Cortex of kidney (tissue), 1 donor: ENCODE measurements at places on chromosomes 16 and 17.

- DNase-seq: no peak
Observed at GRCh38 chr17:55264278-55264644, 499 bp upstream of the HLF start.

GRCh38 chr17:58060596-58061191, 22.5 kb upstream of the DYNLL2 start:
- DNase-seq: no peak

DNA sequence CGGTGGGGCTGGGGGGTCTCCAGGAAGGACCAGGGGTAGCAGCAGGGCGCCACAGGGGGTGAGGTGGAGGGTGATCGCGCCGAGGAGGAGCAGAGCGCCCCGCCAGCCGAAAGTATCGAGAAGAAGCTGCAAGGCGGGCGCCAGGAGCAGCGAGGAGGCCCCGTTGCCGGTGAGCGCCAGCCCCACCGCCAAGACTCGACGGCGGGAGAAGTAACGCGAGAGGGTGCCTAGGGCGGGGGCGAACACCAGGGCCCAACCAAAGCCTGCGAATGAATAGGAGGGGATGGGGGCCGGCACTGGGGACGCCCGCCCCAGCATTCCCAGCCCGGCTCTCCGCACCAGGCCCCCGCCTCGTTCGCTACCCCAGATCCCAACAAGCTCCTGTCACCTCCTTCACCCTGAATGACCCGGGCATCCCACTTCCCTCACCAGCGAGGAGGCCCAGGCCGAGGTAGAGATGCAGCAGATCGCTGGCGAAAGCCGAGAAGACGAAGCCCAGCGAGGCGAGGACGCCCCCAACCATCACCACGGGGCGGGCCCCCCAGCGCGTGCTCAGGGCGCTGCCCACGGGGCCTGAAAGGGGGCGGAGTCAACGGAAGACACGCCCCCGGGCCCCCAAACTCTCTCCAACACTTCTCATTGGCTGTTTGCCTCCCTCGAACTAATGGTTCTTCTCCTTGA, 1.3 kb downstream of the SLC16A11 start:
- no peak for DNase-seq

DNA sequence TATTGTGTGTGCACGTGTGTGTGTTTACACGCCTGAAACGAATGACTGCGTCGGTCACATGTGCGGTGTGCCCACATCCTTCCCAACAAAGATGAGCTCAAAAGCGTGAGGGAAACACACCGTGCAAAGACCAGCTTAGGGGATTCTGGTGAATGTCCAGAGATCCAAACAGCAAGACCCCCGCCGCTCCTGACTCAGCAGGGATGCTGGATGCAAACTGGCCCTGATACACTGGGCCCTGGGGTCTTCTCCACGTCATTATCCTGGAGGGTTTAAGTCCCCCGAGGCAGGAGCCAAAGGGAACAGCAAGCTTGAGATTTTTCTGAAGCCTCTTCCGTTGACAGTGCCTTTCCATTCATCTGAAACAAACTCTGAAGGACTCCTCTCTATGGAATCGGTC, 59.2 kb downstream of the TBC1D16 start:
- DNase-seq: no peak

DNA sequence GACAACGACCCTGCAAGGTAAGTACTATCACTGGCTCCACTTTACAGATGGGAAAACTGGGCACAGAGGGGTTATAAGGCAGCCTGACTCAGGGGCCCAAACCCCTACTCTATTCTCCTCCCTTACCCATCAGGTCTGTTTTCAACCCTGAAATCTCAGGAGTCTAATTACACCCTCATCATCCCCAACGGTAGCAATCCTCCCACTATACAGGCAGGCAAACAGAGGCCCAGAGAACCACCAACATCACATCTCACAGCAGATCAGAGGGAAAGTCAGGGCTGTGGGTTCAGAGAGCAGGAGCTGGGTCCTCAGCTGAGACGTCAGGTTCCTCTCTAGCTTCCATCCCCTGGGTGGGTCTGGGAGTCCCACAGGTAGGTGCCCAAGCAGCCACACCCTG, 16.5 kb downstream of the JUP start:
- DNase-seq: no peak

- no peak for DNase-seq
Observed at GRCh38 chr16:30092373-30093010, 768 bp upstream of the TBX6 start.

DNA sequence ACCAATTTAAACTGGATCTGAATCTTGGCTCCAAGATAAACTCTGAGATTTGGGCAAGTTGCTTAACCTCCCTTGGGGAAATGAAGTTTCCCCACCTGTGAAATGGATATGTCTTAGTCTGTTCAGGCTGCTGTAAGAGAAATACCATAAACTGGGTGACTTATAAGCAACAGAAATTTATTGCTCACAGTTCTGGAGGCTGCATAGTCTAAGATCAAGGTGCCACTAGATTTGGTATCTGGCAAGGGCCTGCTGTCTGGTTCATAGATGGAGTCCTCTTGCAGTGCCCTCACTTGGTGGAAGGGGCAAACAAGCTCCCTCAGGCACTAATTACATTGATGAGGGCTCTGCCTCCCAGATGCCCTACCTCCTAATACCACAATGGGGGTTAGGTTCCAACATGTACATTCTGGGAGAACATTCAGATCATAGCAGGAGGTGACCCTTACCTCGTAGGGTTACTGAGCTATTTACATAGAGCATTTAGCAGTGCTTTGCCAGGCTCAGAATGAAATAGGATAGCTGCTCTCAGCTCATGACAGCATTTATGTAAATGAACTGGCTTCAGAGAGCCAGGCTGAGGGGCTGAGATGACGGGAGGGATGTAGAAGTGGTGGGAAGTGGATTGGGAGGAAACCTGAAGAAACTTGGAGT, 83.9 kb downstream of the SPECC1 start:
- DNase-seq: no peak

DNA sequence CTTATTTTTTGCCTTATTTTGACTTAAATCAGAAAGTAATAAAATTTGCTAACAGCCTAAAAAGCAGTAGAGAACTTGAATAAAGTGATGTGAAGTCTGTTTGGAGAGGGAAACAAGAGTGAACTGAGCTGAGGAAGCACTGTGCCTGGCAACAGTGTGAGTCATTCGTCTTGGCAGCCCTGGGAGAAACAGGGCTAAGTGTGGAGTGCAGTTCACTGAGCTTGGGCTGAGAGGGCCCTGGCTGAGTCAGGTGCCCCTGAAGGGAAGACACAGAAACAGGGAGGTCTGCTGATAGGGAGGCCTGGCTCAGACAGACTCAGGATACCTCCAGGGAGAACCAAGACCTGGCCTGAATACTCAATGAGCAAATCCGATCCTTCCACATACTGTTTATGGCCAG, 132.1 kb downstream of the HS3ST4 start:
- no peak for DNase-seq

DNA sequence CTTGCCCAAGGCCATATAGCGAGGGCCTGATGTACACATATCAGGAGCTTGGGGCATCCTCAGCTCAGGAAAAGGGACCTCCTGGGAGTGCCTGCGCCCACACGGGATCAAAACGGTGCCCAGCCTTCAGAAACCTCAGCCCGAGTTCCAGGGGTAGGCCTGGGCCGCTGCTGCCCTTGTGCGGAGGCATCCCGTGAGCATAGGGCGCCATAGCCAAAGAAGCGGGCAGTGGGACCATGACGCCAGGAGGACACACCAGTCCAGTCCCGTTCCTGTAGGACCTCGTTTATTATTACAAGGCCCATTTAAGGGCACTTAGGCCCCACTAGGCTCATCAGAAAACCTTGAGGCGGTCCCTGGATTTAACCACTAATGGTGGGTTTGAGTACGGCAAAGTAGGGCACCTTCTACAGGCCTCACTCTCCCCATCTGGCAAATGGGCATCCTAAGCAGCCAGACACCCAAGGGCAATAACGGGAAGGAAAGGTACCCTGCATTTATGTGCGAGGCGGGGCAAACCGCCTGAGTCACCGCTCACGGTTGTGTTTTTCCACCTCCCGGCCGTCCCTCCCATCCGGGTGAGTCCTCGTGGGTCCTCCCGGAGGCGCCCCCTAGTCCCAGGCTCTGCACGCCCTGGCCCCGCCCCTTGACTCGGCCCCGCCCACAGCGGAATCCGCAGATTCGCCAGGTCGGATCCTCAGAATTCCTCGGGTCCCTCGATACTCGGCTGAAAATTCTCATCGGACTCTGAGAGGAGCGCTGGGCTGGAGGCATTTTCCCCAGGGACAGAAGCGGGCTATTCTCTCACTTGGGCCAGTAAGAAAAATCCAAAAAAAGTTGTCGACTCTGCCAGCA, 726 bp upstream of the SETD1A start:
- no peak for DNase-seq

GRCh38 chr17:38602453-38602852, 3.3 kb downstream of the SRCIN1 start:
- DNase-seq: no peak

DNA sequence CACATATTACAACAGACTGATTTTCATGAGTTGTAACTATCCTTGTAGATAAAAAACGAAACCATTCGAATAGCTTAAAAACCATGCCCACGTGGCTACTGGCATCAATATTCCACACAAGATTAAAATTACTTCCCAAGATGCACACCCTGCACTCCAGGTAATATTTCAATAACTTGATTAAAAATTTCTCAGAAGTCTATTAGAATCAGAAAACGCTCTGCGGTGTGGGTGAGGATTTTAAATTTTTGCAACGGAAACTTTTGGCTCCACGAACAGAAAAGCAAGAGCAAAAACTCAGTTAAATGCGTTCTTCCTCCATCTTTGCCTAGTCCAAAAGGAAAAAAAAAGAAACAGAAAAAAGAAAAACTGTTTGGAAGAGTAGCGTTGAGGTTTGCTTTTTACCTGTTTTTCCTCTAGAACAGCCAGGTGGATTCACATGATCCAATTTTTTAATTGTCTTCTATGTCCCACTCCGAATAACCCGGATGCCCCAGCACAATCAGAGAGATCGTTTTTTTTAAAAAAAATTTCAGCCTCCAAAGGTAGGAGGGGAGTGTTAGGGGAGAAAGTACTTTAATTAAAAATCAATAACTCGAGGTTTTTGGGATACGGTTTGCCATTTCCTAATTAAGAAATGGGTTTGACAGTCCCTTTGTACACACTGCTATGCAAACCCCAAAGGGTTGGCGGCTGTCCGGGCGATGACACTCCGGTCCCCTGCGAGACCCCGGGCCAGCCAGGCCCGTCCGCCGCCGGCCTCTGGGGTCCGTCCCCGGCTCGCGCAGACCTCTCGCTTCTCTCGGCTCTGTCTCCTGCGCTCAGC, 708 bp upstream of the NFAT5 start:
- DNase-seq: no peak

GRCh38 chr16:71811261-71811803, 2.7 kb upstream of the AP1G1 start:
- DNase-seq: no peak

DNA sequence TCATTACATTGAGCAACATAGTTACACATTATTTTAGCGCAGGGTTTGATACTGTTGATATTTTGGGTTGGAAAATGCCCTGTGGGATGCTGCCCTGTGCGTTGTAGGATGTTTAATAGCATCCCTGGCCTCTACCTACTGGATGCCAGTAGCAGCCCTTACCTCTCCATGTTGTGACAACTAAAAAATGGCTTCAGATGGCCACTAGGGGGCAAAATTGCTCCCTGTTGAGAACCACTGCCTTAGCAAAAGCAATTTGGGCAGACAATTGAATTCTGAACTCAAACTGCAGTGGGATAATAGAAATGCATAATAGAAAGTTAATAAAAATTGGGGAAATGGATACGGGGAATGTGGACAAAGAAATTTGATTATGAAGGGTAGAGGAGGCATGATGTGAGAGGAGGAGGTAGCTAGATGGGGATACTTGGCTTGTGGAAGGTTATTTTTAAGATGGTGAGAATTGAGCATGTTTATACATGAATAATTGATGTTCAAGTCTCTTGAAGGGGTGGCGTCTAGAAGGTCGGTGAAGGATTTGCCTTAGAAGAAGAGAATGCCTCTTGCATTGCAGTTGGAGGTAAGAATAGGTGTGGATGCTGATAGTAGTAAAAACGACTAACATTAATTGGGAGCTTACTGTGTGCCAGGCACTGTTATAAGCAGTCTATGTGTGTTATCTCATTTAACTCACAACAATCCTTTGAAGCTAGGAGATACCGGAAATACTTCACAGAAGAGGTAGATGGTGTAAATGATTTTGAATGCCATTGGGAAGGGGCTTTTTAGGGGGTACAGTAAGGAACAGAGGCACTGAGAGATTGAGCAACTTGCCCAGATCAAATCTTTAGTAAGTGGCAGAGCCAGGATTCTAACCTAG, 19.0 kb downstream of the HEATR9 start:
- no peak for DNase-seq

DNA sequence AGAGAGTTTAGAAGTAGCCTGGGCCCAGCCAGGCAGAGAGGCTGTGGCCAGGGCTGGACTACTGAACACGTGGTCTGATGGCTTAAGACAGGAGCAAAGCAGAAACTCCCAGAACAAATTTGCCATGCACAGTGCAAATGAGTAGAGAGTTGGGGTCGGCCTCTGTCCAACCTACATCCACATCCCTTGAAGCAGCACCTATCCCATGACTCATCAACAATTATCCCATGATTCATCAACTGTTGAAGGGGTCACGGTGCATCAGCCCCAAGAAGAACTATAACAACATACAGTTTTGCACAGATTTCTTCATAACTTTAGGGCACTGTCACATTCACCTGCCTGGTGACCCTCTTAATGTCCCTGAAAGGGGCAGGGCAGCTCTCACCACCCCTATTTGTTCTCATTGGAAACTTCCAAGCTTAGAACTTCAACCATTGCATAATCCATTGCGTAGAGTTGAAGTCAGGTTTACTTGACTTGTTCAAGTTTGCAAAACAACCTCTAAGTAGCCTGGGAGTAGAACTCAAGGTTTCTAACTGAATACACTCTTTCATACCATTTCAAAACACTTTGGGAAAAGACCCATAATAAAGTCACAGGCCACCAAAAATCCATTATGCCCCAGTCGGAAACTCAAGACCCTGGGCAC, 235.2 kb upstream of the CDH5 start:
- no peak for DNase-seq

DNA sequence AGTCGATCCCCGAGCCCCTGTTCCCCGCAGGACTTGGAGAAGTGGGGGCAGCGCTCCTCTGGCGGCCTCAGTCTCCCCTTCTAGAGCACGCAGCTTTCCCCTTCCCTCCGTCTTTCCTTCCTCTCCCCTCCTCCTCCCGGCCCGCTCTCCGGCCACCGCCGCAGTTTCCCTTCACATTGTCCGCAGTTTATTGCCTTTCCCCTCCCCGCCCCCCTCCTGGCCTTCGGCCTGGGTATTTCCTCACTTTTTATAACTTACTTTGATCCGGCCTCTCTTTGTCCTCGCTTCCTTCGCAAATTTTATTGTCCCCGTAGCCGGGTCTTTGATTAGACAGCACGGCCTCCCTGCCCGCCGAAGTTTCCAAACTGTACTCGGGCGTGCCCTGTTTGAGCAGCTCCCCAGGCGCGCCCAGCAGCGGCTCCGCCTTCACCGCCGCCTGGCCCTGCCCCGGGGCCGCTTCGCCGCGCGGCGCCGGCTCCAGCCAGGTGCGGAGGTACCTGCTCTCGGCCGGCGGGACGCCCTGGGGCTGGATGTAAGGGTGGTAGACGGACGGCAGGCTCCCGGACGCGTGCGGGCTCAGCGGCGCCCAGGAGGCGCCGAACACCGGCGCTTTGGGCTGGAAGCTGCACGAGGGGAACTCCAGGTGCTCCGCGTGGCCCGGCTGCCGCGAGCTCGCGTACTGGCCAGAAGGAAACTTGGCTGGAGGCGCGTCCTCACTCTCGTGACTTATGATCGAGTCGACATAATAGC, 488 bp downstream of the HOXB9 start:
- no peak for DNase-seq
